ENCODE measurements at places on chromosomes 2 and 18.

DNA sequence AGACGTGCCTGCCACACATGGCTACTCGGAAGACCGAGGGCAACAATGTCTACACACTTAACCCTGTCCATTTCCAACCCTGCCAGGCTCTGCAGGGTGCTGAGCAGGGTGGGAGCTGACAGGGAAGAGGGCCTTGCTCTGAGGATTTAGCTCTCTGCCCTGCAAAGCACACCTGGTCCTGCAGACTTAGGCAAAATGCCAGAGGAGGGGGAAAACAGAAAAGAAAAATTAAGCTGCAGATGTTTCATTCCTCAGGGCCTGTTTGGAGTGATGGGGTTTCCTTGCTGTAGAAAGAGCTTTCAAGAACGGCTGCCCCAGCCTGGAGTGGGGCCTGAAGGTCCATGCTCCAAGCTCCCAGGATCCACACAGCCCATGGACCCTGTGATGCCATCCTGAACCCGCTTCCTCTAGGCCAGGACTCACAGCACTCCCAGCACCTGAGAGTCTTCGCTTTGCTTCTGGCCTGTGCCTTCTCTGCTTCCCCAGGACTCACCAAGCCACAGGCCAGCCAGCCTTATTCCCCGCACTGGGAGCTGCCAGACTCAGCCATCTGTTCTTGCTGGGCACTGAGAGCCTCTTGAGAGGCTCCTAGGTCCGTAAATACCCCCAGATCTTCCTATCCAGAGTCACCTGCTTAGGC, 9.1 kb upstream of the TEX51 start:
- no peak for DNase-seq

DNA sequence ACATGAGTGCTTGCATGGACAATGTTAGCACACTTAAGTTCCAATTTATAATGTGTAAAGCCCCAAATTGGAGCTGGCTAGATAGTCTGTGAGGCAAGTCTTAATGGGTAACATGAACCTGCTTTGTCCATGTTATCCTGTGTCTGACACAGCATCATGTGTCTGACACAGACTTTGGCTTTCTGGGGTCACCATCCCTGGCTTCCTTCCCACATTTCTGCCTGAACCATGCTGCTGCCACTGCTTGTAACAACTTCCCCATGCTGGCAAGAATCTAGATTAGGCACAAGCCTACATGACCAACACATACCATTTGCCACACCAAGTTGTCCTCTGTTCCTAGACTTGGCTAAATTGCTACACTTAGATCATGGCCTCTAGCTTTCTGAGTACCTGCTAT, 49.8 kb upstream of the ZBTB7C start:
- DNase-seq = no peak

- DNase-seq = no peak
Observed at GRCh38 chr18:35753306-35753910, 171.9 kb downstream of the GALNT1 start.

DNA sequence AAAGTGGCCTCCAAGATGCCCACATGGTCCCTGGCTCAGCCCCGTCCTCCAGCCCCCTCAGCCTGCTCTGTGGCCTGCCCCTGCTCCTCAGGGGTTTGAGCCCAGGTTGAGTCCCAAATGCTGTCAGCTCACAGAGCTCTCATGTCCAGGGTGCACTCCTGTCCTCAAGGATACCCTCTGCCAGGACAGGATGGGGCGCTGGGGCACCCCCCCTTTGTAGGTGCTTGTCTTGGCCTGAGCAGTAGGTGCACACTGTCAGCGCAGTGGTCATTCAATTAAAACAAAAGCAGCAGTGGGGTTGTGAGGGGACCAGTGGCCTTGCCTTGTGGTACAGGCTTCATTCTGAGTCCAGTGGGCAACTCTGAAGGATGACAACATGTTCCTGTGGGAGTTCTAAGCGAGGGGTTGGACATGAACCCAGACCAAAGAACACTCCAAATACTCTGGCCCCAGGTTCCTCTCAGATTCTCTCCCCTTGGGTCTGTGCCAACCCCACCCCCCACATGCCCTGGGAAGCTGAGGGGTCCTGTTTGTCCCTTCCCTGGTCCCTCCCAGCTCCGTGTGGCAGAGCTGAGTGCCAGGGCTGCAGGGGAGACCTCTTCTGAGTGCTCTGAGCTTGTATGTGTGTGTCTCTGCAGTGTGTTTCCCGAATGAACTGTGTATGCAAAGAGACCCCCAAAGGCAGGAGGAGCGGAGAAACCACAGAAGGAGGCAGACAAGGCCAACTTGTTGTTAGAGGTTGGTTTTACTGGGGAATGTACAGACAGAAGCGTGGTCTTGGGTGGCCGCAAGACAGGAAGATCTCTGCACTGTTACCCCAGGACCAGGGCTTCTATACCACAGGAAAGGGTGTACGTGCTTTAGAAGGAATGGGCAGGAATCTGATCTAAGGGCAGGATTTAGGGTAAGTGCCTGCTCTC, 155.6 kb upstream of the HS6ST1 start:
- no peak for DNase-seq

- DNase-seq = no peak
Observed at GRCh38 chr2:212173331-212173730, 365.3 kb downstream of the ERBB4 start.

DNA sequence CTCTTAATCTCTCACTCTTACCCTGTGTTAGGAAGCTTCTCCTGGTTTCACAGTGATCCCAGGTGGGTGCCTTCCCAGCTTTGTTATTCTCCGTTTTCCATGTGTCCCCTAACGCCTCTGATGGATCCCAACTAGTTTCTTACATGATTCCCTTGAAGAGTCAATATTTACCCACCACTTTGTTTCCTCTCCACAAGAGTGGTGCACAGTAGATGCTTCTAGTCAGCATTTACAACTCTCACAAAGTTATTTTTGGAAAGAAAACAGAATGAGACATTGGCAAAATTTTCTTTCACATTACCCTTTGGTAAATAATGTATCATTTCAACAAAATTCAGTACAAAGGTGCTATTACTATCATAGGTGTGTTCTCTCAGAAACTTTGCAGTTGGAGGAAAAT, 1611.1 kb upstream of the ZEB2 start:
- DNase-seq = no peak

DNA sequence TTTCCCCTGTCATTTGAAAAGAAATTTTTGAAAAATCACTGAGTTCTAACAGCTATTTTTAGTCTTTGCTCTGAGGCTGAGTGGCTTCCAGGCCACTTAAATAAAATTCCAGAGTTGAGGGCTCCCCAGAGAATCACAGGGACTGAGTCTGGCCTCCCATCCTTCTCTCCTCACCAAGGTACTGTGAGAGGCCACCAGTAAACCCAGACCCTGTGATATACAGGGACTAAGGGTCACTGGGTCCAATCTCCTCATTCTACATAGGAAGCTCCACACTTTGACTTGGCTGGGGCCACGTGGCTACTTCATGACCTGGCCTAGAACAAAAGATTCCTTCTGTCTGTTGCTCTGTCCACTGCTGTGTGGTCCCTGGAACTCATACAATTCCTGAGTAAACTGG, 123.2 kb upstream of the CDCA7 start:
- DNase-seq = no peak

DNA sequence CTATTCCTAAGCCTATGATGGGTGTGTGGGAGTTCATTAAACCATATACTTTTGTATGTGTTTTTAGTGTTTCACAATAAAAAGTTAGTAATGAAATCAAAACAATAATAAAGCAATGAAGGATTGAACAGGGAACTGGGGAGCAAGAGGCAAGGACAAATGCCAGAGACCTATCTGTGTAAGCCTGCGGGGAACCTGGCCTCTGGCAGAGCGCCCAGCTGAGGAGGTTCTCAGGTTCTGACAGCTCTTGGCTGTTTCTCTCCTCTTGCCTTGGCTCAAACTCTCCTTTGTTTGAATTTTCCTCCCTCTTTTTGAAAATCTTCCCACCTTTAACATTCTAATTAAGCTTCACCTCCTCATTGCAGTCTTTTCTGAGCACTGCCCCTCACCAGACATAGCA, 200.0 kb upstream of the NCKAP5 start:
- no peak for DNase-seq

DNA sequence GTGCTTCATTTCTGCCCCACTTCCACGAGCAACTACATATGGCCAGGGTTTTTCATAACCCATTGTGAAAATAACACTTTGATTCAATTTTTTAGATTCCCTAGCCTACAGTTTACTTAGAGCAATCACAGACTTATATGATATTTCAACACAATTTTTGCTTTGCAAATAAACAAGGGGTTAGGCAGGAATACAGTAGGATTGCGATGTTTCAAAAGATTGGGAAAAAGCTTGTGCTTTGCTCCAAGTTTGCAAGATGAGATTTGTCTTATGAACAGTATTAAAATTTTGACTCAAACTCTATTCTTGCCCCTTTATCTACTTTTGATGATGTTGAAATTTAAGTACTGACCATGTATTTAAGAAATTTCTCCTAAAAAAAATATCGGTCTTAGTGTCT, 814.5 kb upstream of the PIK3C3 start:
- no peak for DNase-seq

DNA sequence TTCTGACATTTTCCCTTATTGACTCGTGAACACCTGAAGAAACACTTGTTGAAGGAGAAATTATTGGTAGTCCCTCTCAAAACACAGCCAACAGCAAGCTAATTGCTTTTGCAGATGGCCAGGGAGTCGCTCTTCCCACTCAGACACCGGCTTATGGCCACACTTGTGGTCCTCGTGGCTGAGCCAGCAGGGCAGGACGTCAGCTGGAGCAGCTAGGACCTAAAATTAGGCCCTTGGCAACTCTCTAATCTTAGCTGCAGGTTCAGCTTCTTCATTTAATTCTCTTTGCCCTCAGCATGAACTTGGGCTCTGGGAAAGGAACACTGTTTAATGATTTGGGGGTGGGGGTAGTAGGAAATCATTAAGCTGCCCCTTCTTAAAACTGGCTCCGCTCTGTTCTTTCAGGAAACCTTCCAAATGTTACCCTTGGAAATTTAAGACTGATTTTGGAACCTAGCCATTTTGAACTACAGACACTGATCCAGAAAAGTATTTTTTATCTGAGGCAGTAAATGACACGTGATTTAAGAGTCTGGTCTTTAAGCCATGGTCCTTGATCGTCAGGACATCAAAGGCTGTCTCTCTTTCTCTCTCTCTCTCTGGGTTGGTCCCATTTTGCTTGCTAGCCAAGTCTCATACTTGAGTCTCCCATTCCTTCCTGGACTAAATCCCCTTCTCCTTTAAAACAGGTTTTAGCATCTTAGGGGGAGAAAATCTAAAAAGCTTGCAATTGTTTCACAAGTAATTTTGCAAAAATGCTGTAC, 77.5 kb downstream of the CDK15 start:
- DNase-seq = no peak

GRCh38 chr2:71816815-71817214, 330.8 kb downstream of the CYP26B1 start:
- no peak for DNase-seq

DNA sequence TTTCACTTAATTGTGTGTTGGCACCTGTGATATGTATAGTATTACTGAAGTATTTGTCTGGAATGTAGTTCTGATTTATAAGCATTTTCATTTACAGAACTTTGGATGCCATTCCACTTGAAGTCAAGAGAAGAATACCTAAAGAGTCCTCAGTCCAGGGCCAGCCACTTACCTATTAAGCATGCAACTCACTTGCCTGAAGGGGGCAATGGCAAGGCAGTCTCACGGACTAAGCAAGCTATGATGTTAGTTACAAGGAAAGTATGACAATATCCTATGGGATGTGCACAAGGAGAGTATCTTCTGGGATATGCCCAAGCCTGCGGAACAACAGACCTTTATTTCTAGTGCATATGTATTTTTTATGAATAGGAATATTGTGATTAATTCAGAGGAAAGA, 369.4 kb upstream of the GCFC2 start:
- no peak for DNase-seq

- no peak for DNase-seq
Observed at GRCh38 chr2:17573804-17574175, 33.3 kb downstream of the VSNL1 start.

- DNase-seq = no peak
Observed at GRCh38 chr2:179793238-179793637, 68.2 kb downstream of the ZNF385B start.

GRCh38 chr2:38572167-38572566, 30.6 kb downstream of the HNRNPLL start:
- no peak for DNase-seq

DNA sequence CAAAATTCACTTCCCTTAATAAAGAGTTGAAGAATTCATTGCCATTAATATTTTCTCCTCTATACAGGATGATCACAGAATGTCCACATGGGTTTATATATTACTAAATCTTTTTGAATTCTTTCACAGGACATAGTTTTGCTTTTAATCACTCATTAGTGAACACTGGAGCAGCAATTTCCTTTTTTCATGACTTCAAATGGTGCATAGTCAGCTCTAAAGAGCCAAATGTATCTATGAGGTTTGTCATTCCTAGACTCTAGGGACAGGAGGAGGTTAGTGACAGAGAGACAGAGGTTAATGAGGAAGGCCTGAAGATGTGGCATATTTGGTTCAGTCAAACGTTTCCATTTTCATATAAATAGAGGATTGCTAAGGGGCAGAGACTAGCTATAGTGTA, 111.8 kb downstream of the FSHR start:
- DNase-seq = no peak

DNA sequence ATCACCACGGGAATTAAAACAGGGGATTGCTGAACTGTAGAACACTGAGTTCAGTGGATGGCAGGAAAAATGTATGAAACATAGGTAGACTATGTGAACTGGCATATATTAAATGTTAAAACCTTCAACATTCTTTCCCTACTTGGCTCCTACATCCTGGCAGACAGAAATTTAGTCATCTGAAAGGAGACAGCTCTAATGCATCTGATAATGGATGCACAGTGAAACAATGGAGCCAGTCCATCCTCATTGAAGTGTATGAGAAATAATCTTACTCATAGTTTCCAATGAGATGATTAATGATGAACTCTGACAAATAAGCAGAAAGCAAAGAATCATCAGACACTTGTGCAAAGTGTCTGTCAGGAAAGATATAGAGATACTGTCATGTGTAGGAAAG, 1629.7 kb upstream of the TMEFF2 start:
- DNase-seq = no peak

GRCh38 chr18:36459203-36459602, 161.7 kb downstream of the FHOD3 start:
- DNase-seq = no peak

- no peak for DNase-seq
Observed at GRCh38 chr18:47881752-47882455, 48.6 kb downstream of the SMAD2 start.

DNA sequence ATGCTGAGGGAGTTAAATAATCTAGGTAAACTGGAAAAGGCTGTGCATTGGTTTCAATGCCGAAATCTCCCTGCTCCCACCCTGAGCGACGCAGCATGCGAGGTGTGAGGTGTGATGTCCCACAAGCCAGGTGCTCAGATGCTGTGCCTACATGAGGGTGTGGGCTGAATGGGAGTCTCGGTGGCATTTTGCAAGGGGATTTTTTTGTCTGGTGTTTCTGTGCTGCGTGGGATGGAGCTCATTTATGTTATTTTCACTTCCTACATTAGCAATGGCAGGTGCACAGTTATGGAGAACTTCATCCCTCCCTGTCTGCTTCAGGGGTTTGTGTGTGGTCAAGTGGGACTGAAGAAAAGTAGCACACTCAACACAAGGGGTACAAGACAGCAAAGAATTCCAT, 110.2 kb upstream of the CCDC68 start:
- no peak for DNase-seq
